Midbrain (tissue), 1 donor: ENCODE measurements at places on chromosomes 1 and 21.
A peak's percentile ranks its signal among the peaks of the same experiment; 100 is the strongest.

- DNase-seq = peak; percentile 15
Measured at GRCh38 chr1:230145953-230146476, 79.0 kb downstream of the GALNT2 start.

- DNase-seq = no peak
Measured at GRCh38 chr1:214838351-214838750, 235.4 kb downstream of the CENPF start.

DNA sequence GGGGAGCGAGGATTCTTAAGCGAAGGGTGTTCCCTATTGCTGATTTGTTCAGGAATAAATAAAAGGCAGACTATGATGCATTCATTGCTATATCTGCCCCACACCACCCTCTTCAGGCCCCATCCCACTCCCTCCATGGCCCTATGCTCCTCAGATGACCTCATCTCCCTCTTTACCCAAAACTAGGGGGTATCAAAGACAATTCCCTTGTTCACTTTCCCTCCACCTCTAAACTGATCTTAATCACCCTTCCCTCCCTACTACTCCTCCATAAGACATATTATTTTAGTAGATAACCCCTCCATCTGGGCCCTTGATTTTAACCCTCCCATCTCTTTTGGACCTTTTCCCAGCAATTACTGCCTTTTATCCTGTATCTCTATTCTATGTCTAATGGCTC lies 434.9 kb upstream of the RUNX1 start:
- DNase-seq = no peak

DNA sequence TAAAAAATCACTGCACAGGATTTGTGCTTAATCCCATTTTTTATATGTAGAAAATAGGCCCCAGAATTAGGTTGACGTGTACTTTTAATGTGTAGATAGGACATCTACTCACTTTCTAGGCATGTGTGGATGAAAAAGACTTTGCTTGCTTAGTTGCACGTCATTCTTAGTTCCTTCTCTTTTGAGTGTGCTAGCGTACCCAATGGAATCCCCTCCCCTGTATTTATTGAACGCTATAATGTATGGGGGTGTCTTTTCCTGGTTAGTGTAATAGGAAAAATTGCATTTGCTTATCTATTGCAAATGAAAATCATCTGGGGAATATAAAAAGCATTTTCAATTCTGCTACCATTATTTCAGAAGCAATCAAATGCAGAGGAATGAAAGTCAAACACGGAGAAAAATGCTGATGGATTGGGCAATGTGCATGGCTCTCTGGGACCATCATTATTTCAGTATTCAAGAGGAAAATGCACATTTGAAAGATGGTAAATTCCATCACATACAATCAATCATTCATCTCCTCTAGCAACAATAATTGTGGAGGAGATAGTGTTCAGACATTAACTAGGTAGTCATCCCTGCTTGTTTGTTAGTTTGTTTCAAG lies 277.0 kb upstream of the B3GALT2 start:
- no peak for DNase-seq
